Karpas-422 (cell line): ENCODE measurements at places on chromosomes 4 and X. TPM values are rescaled to one million over a fixed set of nuclear protein-coding genes. Genes with fewer than 3 reads are reported as not detected.

GRCh38 chr4:184357772-184358171 is 116.6 kb downstream of the IRF2 start:
- no peaks in the 10 kb centered on the region for H3K27me3 ChIP-seq
- H3K4me3 ChIP-seq: no peak overlapping the region
- H3K27ac ChIP-seq: no peak overlapping the region
- peaks cover 16% of the 10 kb centered on the region for H3K4me1 ChIP-seq
- no peak for DNase-seq
- H3K36me3 ChIP-seq: no peaks in the 10 kb centered on the region

DNA sequence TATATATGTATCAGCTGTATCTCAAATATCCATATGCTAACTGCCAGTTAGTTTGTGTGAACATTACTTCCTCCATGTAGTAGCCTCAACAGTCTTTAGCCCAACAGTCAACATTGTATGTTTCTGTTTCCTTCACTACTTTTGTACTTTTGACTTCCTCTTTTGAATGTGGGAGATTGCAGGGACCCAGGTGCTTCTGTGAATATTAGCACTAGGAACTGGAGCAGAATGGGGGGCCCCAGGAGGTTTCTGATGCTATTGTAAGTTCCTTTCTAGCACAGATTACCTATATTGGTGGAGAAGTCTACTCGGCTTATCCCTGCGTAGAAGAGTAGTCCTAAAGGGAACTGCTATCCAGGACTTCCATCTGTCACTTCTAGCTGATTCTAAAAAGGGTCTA is 2.3 kb downstream of the PLAC8 start:
- H3K27me3 ChIP-seq: no peaks in the 10 kb centered on the region
- no peak overlapping the region for H3K27ac ChIP-seq
- H3K36me3 ChIP-seq: no peaks in the 10 kb centered on the region
- peaks cover 10% of the 10 kb centered on the region for H3K4me1 ChIP-seq
- DNase-seq: peak; percentile 44

The GRPEL1 gene
- 19.4 and 37.4 TPM in 2 replicates for total RNA-seq

The XAGE1A gene
- total RNA-seq: not detected in 2 replicates

The GATB gene
- 18.9 and 39.4 TPM in 2 replicates for total RNA-seq

The GK gene
- 16.8 and 26.1 TPM in 2 replicates for total RNA-seq

The TLR1 gene
- total RNA-seq: 36.0 and 103 TPM in 2 replicates

- no peaks in the 10 kb centered on the region for H3K27me3 ChIP-seq
- H3K36me3 ChIP-seq: peaks cover 38% of the 10 kb centered on the region
These were observed 995 bp downstream of the SMARCA5 start for GRCh38 chr4:143514497-143514896.
